ENCODE measurements at places on chromosomes 6 and 20.

GRCh38 chr6:154113392-154113791 is 74.4 kb downstream of the OPRM1 start:
- DNase-seq: no peak

GRCh38 chr6:145267076-145267867 is 468.0 kb downstream of the EPM2A start:
- DNase-seq: no peak

DNA sequence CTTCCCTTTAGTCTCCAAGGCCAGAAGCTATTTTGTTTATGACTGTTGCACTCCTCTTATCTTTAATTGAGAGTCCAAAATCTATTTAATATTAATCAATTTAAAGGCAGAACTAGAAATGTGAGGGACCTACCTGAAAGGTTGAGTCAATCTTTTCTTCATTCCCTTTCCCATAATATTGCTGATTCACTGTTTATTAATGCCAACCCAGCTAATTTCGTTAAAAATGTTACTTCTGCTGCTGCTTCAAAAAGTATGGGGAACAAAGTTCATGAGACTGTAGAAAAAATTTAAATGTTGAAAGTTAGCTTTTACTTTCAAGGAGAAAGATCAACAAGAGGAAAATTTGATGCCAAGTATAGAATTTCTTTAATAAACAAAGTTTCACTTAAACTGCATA is 365.3 kb downstream of the TENT5A start:
- DNase-seq: no peak

DNA sequence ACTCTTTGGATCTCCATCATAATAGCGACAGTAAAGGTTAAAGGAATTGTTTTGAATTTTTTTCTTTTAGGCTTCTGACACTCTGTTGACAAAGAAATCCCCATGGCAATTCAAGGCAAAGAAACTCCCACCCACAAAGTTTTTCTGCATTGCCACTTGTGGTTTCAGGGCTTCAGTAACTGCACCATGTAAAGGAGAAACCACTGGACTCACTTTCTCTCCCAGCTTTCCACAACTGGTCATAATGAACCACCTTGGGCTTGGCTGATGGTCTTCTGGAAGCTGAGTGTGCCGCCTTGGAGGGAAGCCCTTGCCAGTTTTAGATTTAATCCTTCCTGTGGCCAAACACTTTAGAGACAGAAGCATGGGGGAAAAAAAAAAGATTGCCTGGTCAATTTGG is 163.1 kb downstream of the ISM1 start:
- DNase-seq: no peak

DNA sequence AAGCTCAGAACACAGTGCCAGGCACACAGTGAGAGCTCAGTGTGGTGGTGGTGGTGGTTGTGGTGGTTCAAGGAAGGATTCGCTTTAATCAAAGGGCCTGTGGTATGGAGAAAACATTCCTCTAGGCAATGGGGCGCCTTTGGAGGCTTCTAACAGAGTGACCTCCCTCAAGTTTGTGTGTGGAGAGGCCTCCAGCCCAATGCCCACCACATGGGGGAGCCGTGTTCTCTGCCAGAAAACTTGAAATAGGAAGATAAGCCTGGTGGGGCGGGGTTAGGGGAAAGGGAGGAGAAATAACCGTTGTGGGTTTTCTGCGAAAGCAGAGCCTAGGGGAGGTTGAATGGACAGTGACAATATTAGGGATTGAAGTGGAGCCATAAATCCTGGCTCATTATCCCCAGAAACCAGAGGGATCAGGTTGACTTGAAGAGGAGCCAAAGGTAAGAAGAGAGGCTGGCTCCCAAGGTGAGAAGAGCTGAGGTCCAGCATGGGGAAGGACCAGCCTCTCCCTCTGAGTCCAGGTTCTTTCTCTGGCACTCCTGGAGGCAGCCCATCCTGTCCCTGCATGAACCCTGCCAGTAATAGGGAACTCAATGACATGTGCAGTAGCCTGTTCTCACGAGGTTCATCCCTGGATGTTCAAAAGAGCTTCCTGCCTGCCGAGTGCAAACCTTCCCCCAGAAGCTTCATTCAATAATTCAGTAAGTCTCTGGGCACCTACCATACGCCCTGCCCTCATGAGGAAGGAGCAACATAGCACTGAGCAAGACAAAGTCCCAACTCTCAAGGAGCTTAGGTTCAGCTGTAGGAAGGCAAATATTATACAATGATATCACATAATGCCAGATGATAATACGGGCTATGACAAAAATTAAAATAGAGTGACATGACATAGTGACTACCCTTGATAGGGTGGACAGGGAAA is 51.4 kb downstream of the TGM2 start:
- no peak for DNase-seq

DNA sequence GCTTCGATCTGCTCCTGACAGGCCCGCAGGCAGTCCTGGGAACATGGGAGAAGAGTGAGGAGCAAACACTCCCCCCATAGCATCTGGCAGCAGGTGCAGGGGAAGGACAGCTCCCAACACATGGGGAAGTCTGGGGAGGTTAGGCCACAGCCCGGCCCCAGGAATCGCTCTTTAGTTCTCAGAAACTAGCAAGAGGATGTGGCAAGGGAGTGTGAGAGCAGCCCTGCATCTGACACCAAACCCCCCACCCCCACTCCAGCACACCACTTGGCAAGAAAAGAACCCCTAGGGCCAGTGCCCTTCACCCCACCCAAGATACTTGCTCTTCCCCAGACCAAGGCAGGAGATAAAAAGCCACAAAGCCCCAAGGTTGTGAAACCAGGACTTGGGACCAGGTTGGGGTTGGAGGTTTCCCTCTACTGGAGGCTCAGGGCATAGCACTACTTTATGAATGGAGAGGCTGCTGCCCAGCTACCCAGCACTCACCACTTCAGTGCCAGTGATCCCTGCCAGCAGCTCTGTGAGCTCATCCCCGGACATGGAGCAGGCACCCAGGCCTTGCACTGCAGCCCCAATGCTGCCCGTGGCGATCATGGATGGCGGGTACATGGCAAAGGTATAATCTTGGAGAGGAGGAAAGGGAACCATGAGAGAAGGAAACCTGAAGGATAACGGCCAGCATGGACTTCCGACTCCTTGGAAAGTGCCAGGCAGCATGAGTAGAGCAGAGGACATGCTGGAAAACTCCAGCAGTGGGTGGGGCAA is 5.4 kb downstream of the CCND3 start:
- peak; percentile 67 for DNase-seq

Measured in activated T-cell treated with anti-CD3 and anti-CD28 coated beads, Interleukin-2, amount 50 U/mL, for 1 hour (primary cell).